ENCODE measurements at places on chromosomes 3 and 15.

- peak; percentile 36 for DNase-seq
These were observed 68.4 kb downstream of the HERC1 start for GRCh38 chr15:63765338-63765737.

DNA sequence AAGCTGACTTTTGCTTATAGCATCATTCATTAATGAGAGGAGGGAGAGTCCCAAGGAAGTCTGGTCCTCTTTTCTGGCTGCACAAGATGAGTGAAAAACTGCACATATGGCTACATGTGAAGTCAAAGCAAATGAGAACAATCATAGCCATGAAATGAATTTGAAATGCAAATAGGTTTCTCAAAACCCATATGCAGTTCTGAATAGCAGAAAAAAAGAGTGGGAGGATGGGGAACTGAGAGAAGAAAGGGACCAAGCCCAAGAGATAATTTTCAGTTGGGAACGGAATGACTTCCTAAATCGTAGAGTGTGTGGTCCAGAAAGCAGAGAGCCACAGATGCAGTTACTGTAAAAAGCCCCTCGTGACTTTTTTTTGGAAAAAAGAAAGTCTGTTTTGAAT is 66.3 kb downstream of the GTPBP8 start:
- DNase-seq: no peak

GRCh38 chr3:168248383-168249204 is 152.9 kb upstream of the GOLIM4 start:
- DNase-seq: no peak

GRCh38 chr3:10370429-10370828 is 49.5 kb upstream of the SEC13 start:
- peak; percentile 57 for DNase-seq

DNA sequence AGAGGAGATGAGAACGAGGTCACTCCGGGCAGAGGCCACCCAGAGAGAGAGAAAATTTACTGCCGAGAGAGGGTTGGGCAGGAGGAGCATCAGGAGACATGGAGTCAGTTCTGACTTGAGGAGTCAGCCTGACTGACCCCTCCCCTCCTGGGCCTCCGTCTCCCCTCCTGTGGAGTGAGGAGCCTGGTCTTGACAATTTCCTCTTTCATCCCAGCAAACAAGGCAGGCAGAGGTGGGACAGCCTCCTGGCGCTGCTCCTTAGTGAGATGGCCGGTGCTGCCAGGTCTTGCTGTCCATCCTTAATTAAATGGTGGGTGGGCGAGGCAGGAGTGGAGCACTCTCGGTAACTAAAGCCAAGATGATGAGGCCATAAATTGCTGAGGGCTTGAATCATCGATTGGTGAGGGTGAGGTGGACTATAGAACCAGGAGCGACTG is 60.6 kb downstream of the CYP11A1 start:
- DNase-seq: no peak

- no peak for DNase-seq
These were observed 161.2 kb downstream of the ALCAM start for GRCh38 chr3:105527949-105528348.

- no peak for DNase-seq
These were observed 145.3 kb downstream of the FOXP1 start for GRCh38 chr3:71438071-71438685.

DNA sequence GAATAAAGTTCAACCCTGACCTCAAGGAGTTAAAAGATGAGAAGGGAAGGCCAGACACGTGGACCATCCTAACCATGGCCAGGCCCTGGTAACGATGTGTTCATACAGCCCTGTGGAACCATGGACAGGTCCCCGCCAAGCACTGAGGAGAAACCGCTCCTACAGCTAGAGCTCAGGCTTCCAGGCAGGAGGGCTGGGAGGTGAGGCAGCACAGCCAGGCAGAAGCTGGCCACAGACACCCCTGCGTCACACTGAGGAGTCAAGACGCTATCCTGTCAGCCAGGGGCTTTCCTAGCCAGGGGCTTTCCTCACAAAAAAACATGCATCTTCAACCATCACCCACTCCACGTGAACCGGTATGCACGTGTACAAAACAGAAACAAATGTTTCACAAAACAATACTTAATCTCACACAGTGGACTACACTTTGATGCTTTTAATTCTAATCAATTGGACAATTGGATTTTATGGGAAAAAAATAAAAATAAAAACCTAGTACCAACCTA is 73.2 kb downstream of the TBC1D2B start:
- no peak for DNase-seq

- no peak for DNase-seq
These were observed 52.8 kb downstream of the RHCG start for GRCh38 chr15:89443581-89443980.

- DNase-seq: no peak
These were observed 409.8 kb upstream of the TMCO5A start for GRCh38 chr15:37524601-37525000.

- DNase-seq: no peak
These were observed 21.0 kb downstream of the PTH1R start for GRCh38 chr3:46898321-46899150.

- no peak for DNase-seq
These were observed 6.4 kb downstream of the NUDT16 start for GRCh38 chr3:131387796-131388489.

DNA sequence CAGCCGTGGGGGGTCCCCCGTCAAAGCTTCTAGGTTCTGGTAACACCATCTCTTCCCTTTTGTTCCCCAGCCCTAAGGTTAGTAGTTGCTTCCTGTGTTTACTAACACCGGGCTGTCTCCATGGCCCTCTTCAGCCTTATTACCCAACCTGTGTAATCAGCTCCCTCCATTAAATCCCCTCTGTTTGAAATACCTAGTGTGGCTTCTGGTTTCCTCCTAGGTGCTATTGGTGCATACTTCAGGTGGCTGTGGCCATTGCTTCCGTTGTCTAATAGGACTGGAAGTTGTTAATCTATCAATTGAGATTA is 35.3 kb downstream of the MOBP start:
- DNase-seq: no peak

DNA sequence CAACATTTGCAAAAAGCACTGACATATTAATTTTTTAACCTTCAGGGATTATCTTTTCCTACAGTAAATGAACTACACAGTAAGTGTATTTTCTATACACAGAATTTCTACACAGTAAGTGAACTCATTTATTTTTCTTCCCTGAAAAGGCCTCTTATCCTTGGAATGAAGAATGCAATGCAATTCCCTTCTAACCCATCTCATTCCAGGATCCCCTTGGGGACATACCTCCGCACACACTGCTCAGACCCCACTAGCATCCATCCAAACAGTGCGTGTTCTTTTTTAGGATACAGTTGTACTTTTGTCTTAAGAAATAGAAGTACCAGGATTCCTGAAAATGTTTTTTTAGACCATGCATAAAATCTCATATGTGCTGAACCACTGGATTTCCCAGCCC is 152.8 kb downstream of the UACA start:
- DNase-seq: no peak

DNA sequence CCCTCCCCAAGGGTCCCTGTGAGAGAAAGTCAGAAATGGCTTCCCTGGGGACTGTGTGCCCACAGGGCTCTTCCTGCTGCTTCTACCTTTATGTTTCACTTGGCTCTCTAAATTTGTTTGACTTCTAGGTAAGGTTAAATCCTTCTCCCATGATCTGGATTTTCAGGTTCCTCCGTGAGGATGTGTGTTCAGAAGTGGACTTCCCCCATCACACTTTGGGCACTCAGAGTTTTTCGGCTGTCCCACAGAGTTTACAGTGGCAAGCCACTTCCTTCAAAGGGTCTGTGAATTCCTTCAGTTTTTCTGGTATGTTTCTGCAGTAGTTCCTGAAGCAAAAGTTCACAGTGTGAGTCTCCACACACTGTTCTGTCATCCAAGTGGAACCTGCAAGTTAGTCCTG is 30.9 kb upstream of the RARB start:
- no peak for DNase-seq

GRCh38 chr3:187256051-187256616 is 35.4 kb downstream of the MASP1 start:
- no peak for DNase-seq

- DNase-seq: no peak
These were observed 19.3 kb downstream of the IL17RD start for GRCh38 chr3:57145852-57146251.

DNA sequence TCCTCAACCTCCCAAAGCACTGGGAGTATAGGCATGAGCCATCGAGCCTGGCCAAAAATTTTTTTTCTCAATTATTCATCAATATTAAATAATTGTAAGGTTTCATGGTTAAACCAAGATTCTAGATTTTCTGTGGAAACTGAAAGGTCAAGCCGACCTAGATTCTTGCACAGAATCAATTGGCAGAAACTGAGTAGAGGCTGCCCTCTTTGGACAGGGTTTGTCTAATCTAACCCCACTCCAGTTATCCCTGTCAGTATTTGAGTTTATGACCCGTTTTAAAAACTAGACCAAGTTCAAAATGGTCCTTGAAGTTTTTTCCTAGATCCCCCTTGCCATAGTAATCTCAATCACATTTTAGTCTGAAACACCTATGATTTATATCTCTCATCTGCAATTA is 8.6 kb upstream of the ADAM10 start:
- peak; percentile 56 for DNase-seq

- peak; percentile 27 for DNase-seq
These were observed 200.7 kb downstream of the KCNH8 start for GRCh38 chr3:19348941-19349564.

- DNase-seq: no peak
These were observed 373.4 kb downstream of the EPHA6 start for GRCh38 chr3:97187771-97188170.

DNA sequence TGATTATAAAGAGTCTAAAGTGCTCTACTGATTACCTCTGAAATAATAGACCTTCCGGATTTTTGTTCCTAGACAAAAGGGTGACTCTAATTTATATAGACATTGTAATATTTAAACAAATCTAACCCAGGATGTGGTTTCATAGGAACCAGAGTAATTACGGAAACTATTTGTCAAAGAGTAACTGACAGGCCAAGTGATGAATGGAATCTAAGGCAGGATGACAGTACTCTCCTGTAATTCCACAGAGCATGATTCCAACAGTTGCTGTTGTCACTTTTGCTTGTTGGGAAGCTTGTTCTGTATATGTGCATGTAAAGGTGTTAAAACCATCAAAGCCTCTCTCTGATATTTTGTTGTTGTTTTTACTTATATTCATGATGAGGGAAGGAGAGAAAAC is 1141.0 kb downstream of the IGSF11 start:
- no peak for DNase-seq

GRCh38 chr15:65032801-65033537 is 3.5 kb upstream of the MTFMT start:
- DNase-seq: peak; percentile 85

GRCh38 chr3:120769436-120769835 is 26.9 kb downstream of the GTF2E1 start:
- DNase-seq: no peak

GRCh38 chr3:34284959-34285826 is 486.8 kb downstream of the PDCD6IP start:
- DNase-seq: no peak

GRCh38 chr15:101368861-101369642 is 74.0 kb upstream of the SNRPA1 start:
- no peak for DNase-seq

GRCh38 chr15:51731549-51732267 is 5.7 kb downstream of the LYSMD2 start:
- DNase-seq: no peak

- DNase-seq: no peak
These were observed 75.6 kb upstream of the OSBPL11 start for GRCh38 chr3:125670945-125671344.

- DNase-seq: no peak
These were observed 414.7 kb downstream of the EPHA3 start for GRCh38 chr3:89522155-89522554.

DNA sequence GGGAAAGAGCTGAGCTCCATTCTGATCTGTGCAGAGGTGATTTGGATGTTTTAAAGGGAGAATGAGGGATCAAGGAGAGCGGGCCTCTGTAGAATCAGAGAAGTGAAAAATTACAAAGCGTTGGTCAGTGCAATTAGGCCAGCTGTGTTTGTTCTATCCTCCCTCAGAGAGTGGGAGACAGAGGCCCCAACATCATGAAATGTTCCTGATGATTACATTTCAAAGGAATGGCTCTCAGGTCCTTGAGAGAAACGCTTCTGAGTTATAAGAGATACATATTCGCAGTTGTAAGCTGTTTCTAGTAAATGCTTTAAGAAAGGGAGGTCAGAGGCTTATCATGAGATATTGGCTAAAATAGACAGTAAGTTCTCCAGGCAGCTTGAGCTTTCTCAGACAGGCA is 15.7 kb upstream of the CAND2 start:
- no peak for DNase-seq

DNA sequence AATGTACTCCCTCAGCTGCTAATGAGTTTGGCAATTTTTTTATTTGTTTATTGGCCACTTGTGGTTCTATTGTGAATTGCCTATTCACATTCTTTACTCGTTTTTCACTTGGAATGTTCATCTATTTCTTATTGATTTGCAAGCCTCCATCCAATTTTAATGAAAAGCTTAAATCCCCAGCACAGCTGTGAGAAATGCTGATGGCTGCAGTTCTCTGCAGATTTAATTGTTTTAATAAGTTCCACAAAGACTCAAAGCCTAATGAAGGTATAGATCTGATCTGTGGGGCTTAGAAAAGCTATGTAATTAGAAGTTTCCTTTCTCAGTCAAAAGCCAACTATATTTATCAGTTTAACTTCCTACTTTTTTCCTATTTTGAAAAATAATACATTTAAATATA is 41.5 kb downstream of the LYZL4 start:
- DNase-seq: no peak

DNA sequence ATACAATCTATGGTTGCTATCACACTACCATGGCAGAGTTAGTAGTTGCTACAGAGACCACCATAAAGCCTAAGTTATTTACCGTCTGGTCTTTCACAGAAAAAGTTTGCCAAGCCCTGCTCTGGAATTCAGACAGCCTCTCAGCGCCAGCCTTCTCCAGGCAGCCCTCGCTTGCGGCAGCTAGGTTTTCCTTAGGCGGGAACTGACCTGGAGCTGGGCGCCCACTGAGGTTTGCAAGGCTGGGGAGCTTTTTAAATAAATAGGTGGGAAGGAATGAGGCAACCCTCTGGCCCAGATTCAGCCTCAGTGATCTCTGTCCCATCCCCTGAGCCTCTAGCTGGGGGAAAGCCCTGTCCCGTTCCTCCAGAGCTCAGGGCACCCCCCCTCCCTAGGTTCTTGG is 1.2 kb downstream of the CTSH start:
- no peak for DNase-seq

- no peak for DNase-seq
These were observed 136.8 kb upstream of the ANKRD28 start for GRCh38 chr3:15934389-15935195.

DNA sequence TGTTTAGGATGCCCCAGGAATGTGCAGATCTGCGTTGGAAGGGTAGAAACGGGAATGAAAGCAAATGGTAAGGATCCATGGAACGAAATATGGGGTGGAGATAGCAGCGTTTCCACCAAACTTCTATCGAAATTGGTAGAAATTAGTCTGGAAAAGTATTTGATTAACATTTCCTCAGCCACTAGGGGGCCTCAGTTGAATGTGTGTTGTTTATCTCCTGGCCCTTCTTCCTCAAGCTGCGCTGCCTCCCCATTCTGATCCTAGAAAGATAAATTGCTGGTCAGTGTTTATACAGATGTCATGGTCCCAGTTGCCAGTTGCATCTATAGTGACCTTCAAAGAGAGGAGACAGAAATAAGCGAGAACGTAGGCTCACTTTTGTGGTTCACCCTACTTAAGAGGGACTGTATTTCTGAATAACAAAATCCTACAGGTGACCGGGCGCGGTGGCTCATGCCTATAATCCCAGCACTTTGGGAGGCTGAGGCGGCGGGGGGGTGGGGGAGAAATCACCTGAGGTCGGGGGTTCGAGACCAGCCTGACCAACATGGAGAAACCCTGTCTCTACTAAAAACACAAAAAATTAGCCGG is 457.1 kb downstream of the SQOR start:
- peak; percentile 59 for DNase-seq

- peak; percentile 27 for DNase-seq
These were observed 84.8 kb upstream of the WNT5A start for GRCh38 chr3:55571913-55572312.

All from cerebellar cortex (tissue), 1 donor.